NCI-H1105 (cell line): ENCODE measurements at places on chromosomes 16 and 17.

DNA sequence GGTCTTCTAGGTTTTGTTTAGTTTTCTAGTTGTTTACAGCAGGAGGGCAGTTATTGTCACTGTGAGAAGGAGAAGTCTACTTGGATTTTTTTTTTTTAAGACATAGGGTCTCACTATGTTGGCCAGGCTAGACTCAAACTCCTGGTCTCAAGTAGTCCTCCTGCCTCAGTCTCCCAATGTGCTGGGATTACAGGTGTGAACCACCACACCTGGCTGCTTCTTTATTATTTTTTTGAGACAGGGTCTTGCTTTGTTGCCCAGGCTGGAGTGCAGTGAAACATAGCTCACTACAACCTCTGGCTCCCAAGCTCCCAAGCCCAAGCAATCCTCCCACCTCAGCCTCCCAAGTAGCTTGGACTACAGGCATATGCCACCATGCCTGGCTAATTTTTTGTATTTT is 68.3 kb upstream of the STAC2 start:
- no peak for DNase-seq

GRCh38 chr17:7835814-7836595 is 2.0 kb downstream of the KDM6B start:
- DNase-seq: no peak

DNA sequence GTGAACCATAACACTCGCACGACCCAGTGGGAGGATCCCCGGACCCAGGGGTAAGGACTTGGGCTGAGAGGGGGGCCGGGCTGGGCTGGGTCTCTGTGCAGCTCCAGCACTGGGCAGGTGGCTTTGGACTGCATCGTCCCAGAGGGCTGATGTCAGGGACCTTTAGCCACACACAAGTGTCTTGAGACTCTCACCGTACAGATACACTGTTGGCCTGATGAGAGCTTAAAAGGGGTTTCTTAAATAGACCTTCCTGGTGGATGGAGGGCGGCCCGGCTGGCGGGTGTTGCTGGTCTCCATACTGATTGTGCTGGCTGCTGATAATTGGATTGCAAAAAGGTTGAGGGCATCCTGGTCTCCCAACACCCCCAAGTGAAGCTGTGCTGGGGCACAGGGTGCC is 21.7 kb upstream of the CLEC18A start:
- DNase-seq: no peak

- no peak for DNase-seq
Measured at GRCh38 chr17:42775534-42776098, 2.4 kb downstream of the VPS25 start.

- no peak for DNase-seq
Measured at GRCh38 chr17:19361944-19362276, 613 bp downstream of the B9D1 start.

DNA sequence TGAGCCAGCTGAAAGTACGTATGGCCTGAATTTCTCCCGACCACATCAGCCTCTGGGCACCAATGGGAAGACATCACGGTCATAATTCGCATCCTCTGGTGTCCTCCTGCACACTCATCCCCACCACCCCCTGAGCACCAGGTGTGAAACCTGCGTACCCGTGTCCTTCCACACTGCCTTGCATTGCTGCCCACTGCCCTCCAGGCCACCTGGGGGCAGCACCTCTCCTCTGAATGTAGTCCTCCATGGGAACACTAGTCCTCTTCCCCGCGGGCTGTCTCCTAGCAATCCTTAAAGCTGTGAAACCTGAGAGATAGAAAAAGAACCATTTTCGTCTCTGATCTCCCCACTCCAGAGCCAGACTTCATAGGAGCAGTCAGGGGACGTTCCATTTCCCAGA is 125.5 kb downstream of the ZNF18 start:
- DNase-seq: no peak

- no peak for DNase-seq
Measured at GRCh38 chr16:10833271-10833670, 14.7 kb upstream of the TVP23A start.

DNA sequence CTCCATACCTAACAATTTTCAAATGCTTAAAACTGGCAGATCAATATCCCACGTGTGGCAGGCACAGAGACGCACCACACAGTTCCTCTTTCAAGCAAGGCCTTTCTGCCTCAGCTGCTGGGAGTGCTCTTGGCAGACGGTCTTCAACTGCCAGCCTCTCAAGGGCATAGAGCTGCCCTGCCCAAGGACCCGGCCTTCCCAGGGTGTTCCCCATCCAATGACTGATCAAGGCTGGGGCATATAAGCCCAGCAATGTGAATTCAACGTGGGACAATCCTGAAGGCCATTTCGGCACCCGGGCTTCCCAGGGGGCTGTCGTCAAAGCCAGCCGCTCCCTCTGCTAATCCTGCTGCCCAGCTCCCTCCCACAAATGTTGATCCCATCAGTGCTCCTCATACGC is 107.1 kb downstream of the STX8 start:
- DNase-seq: no peak
